Gastrocnemius medialis (tissue), 4 donors: ENCODE measurements at places on chromosomes 6 and 20. TPM values are rescaled to one million over a fixed set of nuclear protein-coding genes. Genes with fewer than 3 reads are reported as not detected.

ROS1 gene
- total RNA-seq: not detected

SSTR4 gene
- not detected for total RNA-seq

DNA sequence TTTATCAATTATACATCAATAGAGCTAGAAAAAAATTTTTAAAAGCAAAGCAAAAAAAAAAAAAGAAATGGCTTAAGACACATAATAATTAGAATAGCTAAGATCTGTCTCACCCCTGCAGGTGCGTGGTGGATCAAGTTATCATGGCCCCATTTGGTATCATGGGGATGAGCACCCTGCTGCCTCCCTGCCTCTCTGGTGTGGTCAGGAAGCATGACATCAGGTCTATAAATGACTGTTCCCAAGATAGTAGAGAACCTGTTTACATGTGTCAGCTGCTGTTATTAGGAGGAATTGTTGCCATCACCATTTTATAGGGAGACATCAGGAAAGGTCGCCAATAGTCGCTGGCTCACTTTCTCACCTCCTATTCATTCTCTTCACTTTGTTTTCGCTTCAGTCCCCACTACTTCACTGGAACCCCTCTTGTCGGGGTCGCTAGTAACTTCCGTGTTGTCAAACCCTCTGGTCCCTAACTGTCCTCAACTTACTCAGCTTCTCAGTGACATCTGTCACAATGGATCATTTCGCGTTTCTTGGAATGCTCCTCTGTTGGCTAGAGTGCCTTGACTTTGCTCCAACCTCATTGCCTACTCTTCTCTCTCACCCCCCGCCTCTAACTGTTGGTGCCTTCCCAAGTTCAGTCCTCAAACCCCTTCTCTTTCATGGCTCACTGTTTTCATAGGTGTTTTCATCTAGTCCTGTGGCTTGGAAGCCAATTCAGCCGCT, 4.7 kb downstream of the DNTTIP1 start:
- H3K36me3 ChIP-seq: no peaks in the 10 kb centered on the region
- peak overlapping the region; percentile 34 for H3K4me3 ChIP-seq
- peak overlapping the region; percentile 95 for H3K27ac ChIP-seq
- peaks cover 39% of the 10 kb centered on the region for H3K4me1 ChIP-seq
- no peaks in the 10 kb centered on the region for H3K27me3 ChIP-seq

DNA sequence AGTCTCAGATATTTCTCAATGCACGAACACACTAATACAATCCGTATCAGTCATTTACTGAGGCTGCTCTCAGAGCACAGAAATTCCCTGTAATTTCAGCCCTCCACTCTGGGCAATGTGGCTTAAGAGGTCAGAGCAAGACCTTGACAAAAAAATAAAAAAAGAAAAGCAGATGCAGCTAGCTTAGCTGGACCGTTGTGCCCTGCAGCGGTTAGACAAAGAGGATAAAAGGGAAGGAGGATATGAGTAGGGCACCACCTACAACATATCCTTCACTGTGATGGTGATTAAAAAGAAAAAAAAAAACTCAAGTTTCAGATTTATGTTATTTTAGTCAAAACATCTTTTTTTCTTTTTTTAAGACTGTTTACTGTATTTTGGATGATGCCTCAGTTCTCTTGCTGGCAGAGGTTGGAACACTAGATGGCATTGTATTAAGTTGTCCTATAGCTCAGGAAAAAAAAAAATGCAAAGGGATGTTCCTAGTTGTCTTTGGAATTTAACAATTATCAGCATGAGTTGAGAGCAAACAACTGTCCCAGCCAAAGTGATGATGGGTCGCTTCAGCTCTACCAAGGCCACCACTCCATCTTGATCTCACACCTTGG, 59.9 kb downstream of the ANKEF1 start:
- no peak for DNase-seq
- H3K36me3 ChIP-seq: no peaks in the 10 kb centered on the region
- no peaks in the 10 kb centered on the region for H3K27me3 ChIP-seq
- no peak overlapping the region for H3K27ac ChIP-seq
- H3K4me3 ChIP-seq: no peak overlapping the region
- no peaks in the 10 kb centered on the region for H3K4me1 ChIP-seq

DNA sequence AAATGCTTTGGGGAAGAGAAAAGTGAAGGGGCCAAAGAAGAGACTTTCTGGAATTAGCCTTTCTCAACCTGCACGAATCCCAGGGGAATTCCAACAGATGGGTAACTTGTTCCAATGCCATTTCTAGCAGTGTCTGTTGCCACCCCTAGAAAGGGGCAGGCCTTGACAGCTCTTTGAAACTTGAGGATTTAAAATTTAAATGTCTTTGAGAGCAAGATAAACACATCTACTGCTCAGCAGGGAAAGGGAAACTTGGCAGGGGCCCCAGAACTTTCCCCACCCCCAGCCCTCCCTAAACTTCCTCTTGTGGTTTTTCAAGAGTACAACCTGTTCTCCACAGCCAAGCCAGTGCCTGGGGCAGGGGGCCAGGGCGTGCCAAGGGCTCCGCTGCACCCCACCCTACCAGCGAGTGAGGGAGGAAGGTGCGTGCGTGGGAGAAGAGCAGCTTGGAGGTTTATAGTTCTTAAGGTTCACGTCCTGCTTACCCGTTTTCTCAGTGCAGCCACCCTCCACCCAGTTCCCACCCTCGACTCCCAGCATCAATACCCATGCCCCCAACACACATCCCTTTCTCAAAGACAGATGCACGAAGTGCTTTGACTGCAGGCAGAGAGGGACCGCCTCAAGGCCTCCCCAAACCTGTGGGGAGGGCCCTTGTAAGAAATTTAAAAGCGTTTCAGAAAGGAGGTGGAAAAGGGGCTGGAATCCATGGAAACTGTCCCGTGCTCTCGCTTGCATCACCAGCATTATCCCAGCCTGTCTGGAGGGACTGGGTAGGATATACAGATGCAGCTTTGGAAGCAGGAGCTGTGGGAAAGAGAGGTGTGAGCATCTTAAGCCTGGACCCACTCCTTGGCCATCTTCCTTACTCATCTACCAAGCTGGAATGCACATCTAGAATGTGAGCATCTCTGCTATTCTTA, 4.5 kb upstream of the TAF8 start:
- H3K4me3 ChIP-seq: peak overlapping the region; percentile 72
- peaks cover 13% of the 10 kb centered on the region for H3K4me1 ChIP-seq
- peak overlapping the region; percentile 89 for H3K27ac ChIP-seq
- H3K36me3 ChIP-seq: no peaks in the 10 kb centered on the region

DNA sequence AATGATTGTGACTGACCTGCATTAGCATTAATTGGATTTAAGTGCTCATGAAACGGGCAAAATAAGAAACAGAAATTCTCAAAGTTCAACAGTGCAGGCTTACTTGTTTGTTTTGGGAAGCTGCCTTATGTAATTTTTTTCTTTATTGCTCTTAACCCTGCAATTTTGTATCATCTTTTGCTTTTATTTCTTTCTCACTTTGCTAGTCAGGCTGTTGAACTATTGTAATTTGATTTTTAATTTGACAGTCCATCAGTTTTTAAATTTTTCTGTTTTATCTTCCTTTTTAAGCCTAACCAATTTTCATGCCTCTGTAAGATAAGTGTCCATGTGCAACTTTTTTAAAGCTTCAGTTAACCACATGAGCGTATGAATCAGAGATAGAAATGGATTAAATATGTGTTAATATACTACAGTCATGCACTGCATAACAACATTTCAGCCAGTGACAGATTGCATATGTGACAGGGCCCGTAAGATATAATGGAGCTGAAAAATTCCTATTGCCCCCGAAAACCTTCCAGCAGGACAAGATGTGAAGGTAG, 44.6 kb downstream of the PEX7 start:
- no peak for DNase-seq
- H3K27ac ChIP-seq: no peak overlapping the region
- H3K4me1 ChIP-seq: no peaks in the 10 kb centered on the region
- H3K4me3 ChIP-seq: no peak overlapping the region

- no peaks in the 10 kb centered on the region for H3K36me3 ChIP-seq
- H3K4me3 ChIP-seq: no peak overlapping the region
These were observed 466.9 kb upstream of the NRSN1 start for GRCh38 chr6:23659125-23659524.

GRCh38 chr6:16139556-16139955, 10.7 kb downstream of the MYLIP start:
- H3K4me3 ChIP-seq: no peak overlapping the region
- H3K27me3 ChIP-seq: no peaks in the 10 kb centered on the region
- DNase-seq: no peak
- H3K4me1 ChIP-seq: peaks cover 99% of the 10 kb centered on the region
- peak overlapping the region; percentile 100 for H3K27ac ChIP-seq
